ENCODE measurements at places on chromosomes 12 and 14.

GRCh38 chr12:131229426-131230339 lies 276.0 kb downstream of the ADGRD1 start:
- no peak for DNase-seq

GRCh38 chr12:30806989-30807694 lies 52.4 kb upstream of the CAPRIN2 start:
- peak; percentile 53 for DNase-seq

GRCh38 chr12:116399055-116399454 lies 121.6 kb upstream of the MED13L start:
- DNase-seq, result no peak

- DNase-seq, result no peak
Measured at GRCh38 chr14:61602003-61602732, 93.1 kb upstream of the HIF1A start.

GRCh38 chr12:104693493-104693892 lies 236.7 kb downstream of the CHST11 start:
- DNase-seq, result no peak

GRCh38 chr12:92537290-92537960 lies 165.4 kb upstream of the PLEKHG7 start:
- no peak for DNase-seq

DNA sequence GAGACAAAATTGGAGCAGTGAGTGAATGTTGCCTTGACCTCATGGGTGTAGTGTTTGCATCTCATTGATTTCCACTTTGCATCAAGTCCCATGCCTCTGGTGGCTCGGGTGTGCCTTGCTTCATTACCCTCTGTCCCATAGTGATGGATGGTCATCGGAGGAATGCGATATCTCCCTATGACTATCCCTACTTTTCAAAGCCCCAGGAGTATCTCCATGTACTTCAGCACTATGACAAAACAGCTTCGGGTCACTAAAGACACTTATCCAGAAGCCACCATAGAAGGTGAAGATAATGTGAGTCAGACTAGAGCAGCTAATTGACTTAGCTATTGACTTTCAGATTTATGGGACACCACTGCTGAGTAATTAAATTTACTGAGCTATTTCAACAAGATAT lies 355.1 kb upstream of the CCDC196 start:
- DNase-seq, result no peak

- no peak for DNase-seq
Measured at GRCh38 chr12:80374615-80375014, 69.4 kb upstream of the PTPRQ start.

DNA sequence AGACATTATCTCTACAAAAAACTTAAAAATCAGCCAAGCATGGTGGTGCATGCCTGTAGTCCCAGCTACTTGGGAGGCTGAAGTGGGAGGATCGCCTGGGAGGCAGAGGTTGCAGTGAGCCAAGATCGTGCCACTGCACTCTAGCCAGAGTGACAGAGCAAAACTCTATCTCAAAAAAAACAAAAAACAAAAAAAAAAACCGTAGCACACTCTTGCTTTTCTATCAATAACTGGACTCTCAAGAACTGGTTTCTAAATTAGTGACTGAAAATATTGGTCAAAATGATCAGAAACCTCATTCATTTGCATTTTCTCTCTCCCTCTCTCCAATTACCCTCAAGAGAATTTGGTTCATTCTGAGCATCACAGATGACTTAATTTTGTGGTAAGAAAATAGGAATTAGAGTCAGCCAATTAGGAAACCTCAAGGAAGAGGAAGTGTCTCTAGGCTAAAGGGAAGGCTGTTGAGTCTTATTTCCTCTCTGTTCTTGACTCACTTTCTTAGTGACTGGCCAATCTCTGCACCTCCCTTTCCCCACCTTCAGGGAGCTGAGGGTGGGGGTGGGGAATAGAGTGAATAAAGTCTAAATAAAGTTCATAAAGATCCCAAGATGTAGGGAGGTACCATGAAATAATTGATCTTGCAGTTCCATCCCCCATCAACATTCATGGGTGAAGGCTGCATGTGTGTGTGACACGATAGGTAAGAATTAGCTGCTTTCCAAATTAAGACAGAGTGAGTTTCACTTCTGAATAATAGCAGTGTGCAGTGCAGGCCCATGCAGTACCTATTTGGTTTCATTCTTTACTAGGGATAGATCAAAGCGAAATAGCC lies 6.8 kb upstream of the PSMA6 start:
- DNase-seq, result peak; percentile 66

DNA sequence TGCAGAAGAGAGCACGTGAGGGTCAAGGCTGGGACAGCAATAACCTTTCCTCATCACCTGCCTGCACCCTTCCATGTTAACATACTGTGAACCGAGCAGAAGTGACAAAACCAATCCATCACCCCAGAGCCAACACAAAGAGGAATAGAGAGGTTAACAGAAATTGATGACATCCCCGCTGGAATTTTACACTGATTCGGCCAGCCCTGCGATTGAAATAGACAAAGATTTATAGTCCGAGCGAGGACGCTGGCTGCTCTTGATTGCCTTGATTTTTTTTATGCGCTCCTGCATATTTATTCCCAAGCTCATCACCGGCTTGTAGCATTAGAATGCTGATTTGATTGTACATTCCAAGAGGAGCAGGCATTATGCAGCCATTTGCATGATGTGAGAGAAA lies 729.7 kb downstream of the BCL11B start:
- no peak for DNase-seq

DNA sequence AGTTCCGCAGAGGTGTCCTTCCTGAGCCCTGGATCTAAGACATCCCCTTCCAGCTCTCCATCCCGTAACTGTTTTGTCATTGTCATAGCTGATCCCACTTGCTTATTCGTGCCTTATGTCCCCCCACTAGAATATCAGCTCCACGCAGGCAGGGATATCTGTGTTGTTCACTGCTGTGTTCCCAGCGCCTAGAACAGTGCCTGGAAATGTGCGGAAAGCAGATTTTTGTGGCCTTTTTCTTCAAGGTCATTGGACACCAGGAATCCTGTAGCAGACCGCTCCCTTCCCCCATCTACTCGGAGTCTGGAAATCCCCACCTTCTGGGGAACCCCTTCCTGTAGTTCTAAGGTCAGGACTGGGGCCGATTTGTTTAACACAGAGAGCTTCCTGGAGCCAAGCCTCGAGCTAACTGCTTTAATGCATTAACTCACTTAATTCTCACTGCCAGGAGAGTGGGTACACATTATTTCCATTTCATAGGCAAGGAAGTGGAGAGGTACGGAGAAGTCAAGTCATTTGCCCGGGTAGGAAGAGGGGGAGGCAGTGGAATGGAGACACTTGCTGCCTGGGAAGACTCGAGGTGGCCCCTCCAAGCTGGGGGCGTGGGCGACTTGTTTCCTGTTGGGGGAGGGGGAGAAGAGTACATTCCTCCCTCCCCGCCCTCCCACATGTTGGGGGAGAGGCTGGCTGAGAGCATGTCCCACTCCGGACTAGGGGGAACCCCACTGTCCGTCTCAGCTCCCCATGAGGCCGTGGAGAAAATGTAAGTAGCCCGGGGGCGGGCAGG lies 1.2 kb upstream of the SH2B3 start:
- DNase-seq, result peak; percentile 68

Data from GM20000 (cell line).